ENCODE measurements at places on chromosomes 6 and 20. TPM values are rescaled to one million over a fixed set of nuclear protein-coding genes. Genes with fewer than 3 reads are reported as not detected.

DNA sequence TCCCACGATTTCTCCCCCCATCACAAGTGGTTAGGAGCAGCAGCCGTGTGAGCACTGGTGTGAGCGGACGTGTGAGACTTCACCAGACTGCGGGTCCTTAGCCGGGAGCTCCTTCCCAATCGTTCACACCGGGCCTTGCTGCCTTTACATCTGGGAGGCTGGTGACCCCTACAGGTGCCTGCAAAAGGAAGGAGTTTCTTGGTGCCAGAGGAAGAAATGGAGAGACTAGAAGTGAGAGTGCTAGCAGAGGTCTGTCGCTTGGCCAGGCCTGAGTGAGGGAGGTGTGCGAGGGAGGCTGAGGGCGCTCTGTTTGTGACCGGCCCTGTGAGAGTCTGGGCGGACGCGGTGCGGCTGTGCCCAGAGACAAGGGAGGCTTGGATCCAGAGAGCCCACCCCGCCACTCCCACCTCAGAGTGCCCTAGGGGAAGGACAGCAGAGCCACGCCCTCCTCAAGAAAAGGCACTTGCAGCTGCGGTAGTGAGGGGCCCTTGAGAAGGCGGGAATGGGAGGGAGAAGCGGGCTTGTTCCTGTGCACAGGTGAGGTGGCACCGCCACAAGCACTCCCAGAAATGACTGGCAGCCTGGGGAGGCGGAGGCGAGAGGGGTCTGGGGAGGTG lies 10.0 kb upstream of the ARMC2 start:
- no peak overlapping the region for H3K4me3 ChIP-seq
- H3K4me1 ChIP-seq: peaks cover 30% of the 10 kb centered on the region
- no peaks in the 10 kb centered on the region for H3K36me3 ChIP-seq
- H3K27ac ChIP-seq: no peak overlapping the region
- DNase-seq: no peak

- peaks cover under 1% of the 10 kb centered on the region for H3K36me3 ChIP-seq
- peaks cover 41% of the 10 kb centered on the region for H3K4me1 ChIP-seq
- H3K27ac ChIP-seq: peak overlapping the region; percentile 85
- no peak for DNase-seq
- H3K27me3 ChIP-seq: no peaks in the 10 kb centered on the region
- peak overlapping the region; percentile 65 for H3K4me3 ChIP-seq
These were observed 49.2 kb downstream of the FYN start for GRCh38 chr6:111823831-111824607.

DNA sequence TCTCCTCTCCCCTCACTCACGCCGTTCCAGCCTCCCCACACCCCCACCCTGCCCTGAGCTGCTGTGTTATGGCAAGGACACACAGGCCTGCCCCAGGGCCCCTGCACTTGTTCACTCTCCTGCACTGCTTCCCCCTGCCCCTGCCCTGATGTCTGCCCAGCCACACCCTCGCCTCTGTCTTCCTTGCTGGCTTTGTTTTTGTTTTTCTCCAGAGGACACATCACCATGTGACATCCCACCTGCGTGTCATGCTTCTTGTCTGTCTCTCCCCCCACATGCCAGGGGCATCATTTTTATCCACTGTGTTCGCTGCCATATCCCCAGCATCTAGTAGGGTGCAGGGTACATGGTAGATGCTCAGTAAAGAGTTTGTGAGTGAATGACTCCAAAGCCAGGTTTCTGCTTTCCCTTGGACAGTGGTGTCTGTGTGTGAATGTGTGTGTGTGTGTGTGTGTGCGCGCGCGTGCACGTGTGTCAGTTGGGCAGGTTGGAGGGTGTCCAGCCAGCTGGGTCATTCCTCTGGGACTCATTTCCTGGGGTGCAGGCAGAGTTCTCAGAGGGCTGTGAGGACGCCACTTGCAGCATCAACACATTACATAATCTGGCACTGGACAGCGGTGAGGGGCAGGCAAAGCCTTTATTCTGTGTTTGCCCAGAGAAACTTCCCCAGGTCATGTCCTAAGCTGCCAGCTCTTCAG lies 60.6 kb downstream of the STK35 start:
- H3K4me3 ChIP-seq: no peak overlapping the region
- H3K27me3 ChIP-seq: peaks cover 5% of the 10 kb centered on the region
- no peaks in the 10 kb centered on the region for H3K36me3 ChIP-seq
- DNase-seq: no peak

DNA sequence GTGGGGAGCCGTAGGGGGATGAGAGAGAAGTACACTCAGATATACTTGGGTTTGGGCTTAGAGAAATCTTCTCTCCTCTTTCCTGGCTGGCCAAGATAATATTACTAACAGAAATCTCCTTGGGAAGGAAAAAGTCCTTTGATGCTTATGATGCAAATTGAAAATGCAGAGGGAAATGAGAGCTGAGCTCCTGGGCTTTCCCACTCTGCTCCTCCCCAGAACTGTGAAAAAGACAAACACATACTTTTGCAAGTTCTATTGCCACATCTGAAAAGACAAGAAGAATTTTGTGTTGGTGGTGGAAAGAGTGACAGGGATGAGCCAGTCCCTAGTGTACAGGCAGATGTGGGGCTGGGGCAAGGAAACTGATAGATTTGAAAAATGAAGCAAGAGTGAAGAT lies 185.9 kb downstream of the ANKRD60 start:
- no peak overlapping the region for H3K27ac ChIP-seq
- H3K27me3 ChIP-seq: peaks cover 58% of the 10 kb centered on the region
- H3K4me3 ChIP-seq: no peak overlapping the region
- H3K36me3 ChIP-seq: no peaks in the 10 kb centered on the region
- H3K4me1 ChIP-seq: peaks cover 2% of the 10 kb centered on the region

DNA sequence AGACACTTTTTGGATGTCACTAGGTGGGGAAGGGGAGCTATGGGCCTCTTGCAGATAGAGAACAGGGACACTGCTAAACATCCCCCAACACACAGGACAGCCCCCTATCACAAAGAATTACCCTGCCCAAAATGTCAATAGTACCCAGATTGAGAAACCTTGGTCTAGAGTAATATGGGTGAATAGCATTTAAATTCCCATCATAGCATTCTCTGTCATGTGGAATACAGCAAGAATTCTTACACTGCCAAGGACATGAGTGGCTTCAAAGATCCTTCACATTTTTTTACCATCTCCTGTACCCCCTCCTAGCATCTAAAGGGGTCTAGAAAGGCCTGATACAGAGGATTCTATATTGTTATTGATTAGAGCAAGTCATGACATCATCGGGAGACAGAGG lies 83.1 kb upstream of the SSTR4 start:
- no peak overlapping the region for H3K27ac ChIP-seq
- DNase-seq: no peak
- peaks cover 6% of the 10 kb centered on the region for H3K4me1 ChIP-seq
- H3K36me3 ChIP-seq: no peaks in the 10 kb centered on the region
- peaks cover 20% of the 10 kb centered on the region for H3K27me3 ChIP-seq

DNA sequence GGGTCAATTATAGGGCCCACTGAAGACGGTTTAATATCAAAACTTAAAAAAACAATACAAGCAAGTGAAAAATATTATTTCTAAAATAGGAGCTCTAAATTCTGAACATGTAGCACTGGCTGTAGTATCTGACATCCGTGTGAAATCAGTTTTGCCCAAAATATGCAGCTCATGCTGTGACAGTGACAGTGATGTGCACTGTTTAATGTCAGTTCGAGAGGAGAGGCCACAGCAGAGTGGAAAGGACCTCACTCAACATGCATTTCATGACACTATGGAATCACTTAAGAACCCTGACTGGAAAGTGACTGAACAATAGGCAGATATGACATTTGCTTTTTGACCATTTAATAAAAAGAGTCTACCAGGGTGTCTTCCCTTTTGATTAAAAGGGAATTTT lies 397.0 kb downstream of the FRK start:
- H3K4me3 ChIP-seq: no peak overlapping the region
- H3K4me1 ChIP-seq: no peaks in the 10 kb centered on the region
- H3K27ac ChIP-seq: no peak overlapping the region
- no peak for DNase-seq

- DNase-seq: no peak
- H3K4me1 ChIP-seq: peaks cover 2% of the 10 kb centered on the region
- H3K36me3 ChIP-seq: no peaks in the 10 kb centered on the region
- H3K27me3 ChIP-seq: peaks cover 5% of the 10 kb centered on the region
- no peak overlapping the region for H3K27ac ChIP-seq
These were observed 142.3 kb downstream of the LY86 start for GRCh38 chr6:6730831-6731230.

- H3K27ac ChIP-seq: no peak overlapping the region
- peaks cover 5% of the 10 kb centered on the region for H3K4me1 ChIP-seq
- no peaks in the 10 kb centered on the region for H3K27me3 ChIP-seq
- no peaks in the 10 kb centered on the region for H3K36me3 ChIP-seq
- no peak for DNase-seq
These were observed 57.0 kb downstream of the FRK start for GRCh38 chr6:116003668-116004067.

DNA sequence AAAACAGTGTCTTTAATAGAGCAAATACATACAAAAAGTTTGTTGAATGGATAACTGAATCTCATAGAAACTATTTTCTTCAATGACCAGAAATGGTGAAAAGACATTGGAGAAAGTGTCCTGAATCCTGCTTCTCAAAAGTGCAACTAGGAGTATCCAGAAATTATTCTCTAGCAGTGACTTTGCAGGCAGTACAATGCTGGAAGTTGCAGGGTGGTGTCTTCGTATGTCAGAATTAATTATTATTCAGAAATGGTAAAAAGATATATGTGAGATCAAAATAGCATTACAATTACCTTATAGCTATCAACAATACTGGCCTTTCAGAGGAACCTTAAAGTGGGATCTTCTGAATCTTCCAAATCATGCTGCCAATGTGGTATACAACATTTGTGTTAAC lies 10.0 kb downstream of the FRK start:
- H3K27me3 ChIP-seq: peaks cover 4% of the 10 kb centered on the region
- H3K4me3 ChIP-seq: no peak overlapping the region
- no peak for DNase-seq
- H3K36me3 ChIP-seq: no peaks in the 10 kb centered on the region
- no peaks in the 10 kb centered on the region for H3K4me1 ChIP-seq

- no peak overlapping the region for H3K27ac ChIP-seq
- no peaks in the 10 kb centered on the region for H3K36me3 ChIP-seq
- no peak for DNase-seq
- peaks cover 15% of the 10 kb centered on the region for H3K27me3 ChIP-seq
- H3K4me3 ChIP-seq: no peak overlapping the region
These were observed 155.3 kb downstream of the DHX35 start for GRCh38 chr20:39117491-39117890.

The VWA7 gene
- 0.94 TPM for total RNA-seq

The SIRPA gene
- total RNA-seq: 13.0 TPM

All from osteocyte (in vitro differentiated cells).